ENCODE measurements at places on chromosomes 1 and 21. TPM values are rescaled to one million over a fixed set of nuclear protein-coding genes. Genes with fewer than 3 reads are reported as not detected.

SCYL3 gene
- 9.5 TPM for total RNA-seq

FAM110D gene
- 5.1 TPM for total RNA-seq

RYR2 gene
- total RNA-seq, result 4.7 TPM

DMBX1 gene
- total RNA-seq, result not detected

SHE gene
- total RNA-seq, result 17.7 TPM
